Omental fat pad (tissue), 4 donors: ENCODE measurements at places on chromosomes 2 and 18. TPM values are rescaled to one million over a fixed set of nuclear protein-coding genes. Genes with fewer than 3 reads are reported as not detected.

Gene CCDC74A
- total RNA-seq, result 1.7 TPM

DNA sequence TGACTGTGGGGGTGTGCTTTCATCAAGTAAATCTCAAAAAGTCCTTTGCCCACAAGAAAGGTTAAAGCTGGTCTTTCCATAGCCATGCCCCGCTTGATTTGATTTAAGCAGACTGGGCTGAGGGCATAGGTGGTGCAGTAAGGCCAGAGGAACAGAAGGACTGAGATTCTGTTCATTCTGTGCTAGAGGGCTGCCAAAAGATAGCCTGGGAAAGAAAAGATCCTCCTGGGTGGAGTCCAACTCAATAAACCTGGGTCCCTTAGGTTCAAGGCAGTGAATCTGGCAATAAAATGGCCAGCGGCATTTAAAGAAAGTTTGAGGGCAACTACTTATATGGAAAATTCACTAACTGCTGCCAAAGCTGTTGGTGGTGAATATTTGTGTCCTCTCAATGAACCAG is 59.2 kb upstream of the MAP3K20 start:
- DNase-seq, result no peak

- DNase-seq, result no peak
Measured at GRCh38 chr2:57510704-57511103, 535.9 kb upstream of the VRK2 start.

Gene ALPP
- total RNA-seq, result not detected

Gene KCNG2
- total RNA-seq, result not detected

Gene CACNB4
- 3.3 TPM for total RNA-seq

Gene C2orf78
- total RNA-seq, result not detected

GRCh38 chr2:50952596-50952995 is 79.3 kb downstream of the NRXN1 start:
- no peak for DNase-seq

- DNase-seq, result no peak
Measured at GRCh38 chr2:860259-860855, 90.3 kb upstream of the SNTG2 start.

Gene PLGLB1
- 8.0 TPM for total RNA-seq

DNA sequence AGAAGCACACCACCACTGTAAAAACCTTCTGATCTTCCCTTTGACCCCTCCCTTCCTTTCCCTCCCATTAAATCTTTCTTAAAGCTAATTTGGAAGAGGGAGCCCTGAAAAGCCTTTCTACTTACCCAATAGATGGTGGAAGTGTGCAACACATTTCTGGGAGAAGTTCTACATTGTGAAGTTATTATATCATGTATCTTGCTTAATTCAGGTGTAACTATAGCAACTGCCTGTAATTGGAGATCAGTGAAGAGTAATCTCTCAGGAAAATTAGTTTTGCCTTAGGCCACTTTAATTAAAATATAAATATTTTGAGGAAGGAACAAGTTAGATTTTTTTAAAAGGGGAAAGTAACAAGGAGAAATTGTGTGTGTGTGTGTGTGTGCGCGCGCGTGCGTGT is 266.0 kb downstream of the SH3BP4 start:
- DNase-seq, result no peak

Gene REG1B
- total RNA-seq, result not detected

Gene MSTN
- total RNA-seq, result not detected

- DNase-seq, result no peak
Measured at GRCh38 chr18:59910967-59911366, 11.2 kb downstream of the PMAIP1 start.

GRCh38 chr2:199458009-199458805 is 468 bp upstream of the SATB2 start:
- no peak for DNase-seq

Gene KRTCAP3
- 0.75 TPM for total RNA-seq

Gene PJVK
- 2.8 TPM for total RNA-seq

Gene EPHA4
- total RNA-seq, result 18.5 TPM

- DNase-seq, result no peak
Measured at GRCh38 chr2:231241755-231242507, 43.5 kb downstream of the ARMC9 start.

DNA sequence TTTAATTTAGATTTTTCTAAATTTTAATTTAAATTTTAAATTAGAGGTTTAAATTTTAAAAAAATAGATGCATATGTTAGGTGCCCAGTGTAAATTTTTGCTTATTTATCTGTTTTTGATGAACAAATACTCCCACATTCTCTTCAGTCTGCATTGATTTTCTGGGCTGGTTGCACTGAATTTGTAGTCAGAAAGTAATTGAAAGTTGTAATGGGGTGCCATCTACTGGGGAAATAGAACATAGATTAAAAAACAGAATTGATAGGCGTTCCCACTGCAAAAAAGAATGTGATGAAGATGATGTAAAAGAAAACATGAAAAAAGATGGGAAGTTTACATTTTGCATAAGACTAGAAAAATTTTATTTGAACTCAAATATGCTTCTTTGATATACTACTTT is 51.7 kb upstream of the CCDC85A start:
- DNase-seq, result no peak

DNA sequence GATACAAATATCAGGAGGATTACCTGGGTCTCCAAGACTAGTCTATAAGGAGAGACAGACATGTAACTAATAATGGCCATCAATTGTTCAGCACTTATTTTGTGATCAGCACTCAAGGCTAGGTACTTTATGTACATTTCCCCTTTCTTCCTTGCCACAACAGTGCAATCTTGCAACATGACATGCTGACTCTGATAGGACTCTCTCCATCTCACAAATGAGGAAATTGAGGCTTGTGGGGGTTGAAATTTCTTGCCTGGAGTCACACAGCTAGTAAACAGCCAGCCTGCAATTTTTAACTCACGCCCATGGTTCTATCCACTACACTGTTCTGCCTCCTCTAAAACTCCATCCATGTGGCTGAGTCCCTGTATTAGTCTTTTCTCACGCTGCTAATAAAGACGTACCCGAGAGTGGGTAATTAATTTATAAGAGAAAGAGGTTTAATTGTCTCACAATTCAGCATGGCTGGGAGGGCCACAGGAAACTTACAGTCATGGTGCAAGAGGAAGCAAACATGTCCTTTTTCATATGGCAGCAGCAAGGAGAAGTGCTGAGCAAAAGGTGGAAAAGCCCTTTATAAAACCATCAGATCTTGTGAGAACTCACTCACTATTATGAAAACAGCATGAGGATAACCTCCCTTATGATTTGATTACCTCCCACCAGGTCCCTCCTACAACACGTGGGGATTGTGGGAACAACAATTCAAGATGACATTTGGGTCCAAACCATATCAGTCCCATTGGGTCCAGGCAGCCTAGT is 302.4 kb downstream of the PLCL1 start:
- no peak for DNase-seq

Gene PCGF1
- total RNA-seq, result 20.2 TPM

GRCh38 chr18:12803069-12803936 is 80.7 kb downstream of the PTPN2 start:
- DNase-seq, result no peak

Gene GPN1
- 25.7 TPM for total RNA-seq

- DNase-seq, result no peak
Measured at GRCh38 chr2:170024721-170025120, 153.2 kb upstream of the MYO3B start.

DNA sequence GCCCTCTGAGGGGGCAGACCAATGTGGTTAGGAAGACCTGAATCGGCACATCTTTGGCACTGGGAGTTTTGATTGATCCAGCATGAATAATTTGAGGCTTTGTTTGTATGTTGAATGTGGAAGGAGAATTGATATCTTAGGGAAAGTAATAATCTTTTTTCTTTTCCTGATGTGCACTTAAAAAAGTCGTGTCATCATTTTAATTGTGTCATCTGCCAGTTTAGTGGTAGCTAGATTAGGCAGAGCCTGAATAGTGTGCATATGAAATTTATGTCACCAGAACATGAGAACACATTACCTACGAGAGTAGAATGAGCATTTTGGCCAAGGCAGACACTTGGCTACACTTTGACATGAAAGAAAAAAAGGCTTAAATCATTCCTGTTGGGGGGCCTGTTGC is 79.5 kb downstream of the KIF5C start:
- no peak for DNase-seq
